ENCODE measurements at places on chromosomes 2 and 18. TPM values are rescaled to one million over a fixed set of nuclear protein-coding genes. Genes with fewer than 3 reads are reported as not detected.

DSG1 gene
- not detected for total RNA-seq

EFR3B gene
- total RNA-seq, result 0.06 TPM

DNA sequence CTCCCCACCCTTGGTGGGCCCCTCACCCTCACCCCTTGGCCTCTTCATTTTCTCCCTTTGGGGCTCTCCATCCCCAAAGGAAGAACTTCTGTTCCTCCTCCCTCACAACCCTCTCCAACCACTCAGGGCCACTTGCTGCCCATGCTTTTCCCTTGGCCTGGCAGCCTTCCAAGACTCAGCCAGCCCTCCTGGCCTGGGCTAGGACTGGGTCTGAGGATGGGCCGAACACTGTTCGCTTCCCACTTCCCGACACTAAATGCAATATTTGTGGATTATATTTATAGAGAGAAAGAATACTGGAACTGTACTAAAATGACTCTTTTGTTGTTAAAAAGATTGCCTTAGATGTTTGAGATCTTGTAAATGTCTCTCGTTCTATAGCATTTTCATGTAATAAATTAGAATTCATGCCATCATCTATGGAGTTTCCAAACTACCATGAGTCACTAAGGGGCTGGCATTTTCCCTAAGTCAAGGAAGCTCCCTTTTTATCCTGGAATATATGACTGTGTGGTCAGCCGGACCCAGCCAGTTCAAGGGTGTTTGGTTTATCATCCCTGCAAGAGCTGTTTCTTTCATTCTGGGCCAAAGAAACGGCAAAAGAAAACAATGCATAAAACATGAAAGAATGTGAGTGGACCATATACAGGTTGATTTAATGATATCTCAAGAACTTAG is 3.8 kb downstream of the CXCR2 start:
- H3K4me3 ChIP-seq, result no peak overlapping the region
- H3K36me3 ChIP-seq, result no peaks in the 10 kb centered on the region
- H3K27ac ChIP-seq, result no peak overlapping the region
- H3K27me3 ChIP-seq, result peaks cover 8% of the 10 kb centered on the region
- no peak for DNase-seq

- H3K4me1 ChIP-seq, result peaks cover 26% of the 10 kb centered on the region
- DNase-seq, result no peak
- H3K27me3 ChIP-seq, result no peaks in the 10 kb centered on the region
- H3K4me3 ChIP-seq, result peak overlapping the region; percentile 91
- peak overlapping the region; percentile 98 for H3K27ac ChIP-seq
These were observed 411 bp downstream of the NARS1 start for GRCh38 chr18:57621246-57621604.

- DNase-seq, result no peak
- H3K4me1 ChIP-seq, result no peaks in the 10 kb centered on the region
- H3K27me3 ChIP-seq, result no peaks in the 10 kb centered on the region
- no peak overlapping the region for H3K4me3 ChIP-seq
- H3K36me3 ChIP-seq, result no peaks in the 10 kb centered on the region
These were observed 214.9 kb upstream of the CHST9 start for GRCh38 chr18:27400001-27400400.

- H3K27me3 ChIP-seq, result no peaks in the 10 kb centered on the region
- no peaks in the 10 kb centered on the region for H3K36me3 ChIP-seq
- H3K4me1 ChIP-seq, result peaks cover 20% of the 10 kb centered on the region
- no peak overlapping the region for H3K4me3 ChIP-seq
These were observed 109.5 kb downstream of the CDC42EP3 start for GRCh38 chr2:37561615-37562569.
